ENCODE measurements at places on chromosomes 5 and 9.
A peak's percentile ranks its signal among the peaks of the same experiment; 100 is the strongest.

- no peak for DNase-seq
Observed at GRCh38 chr5:167918184-167918812, 373.1 kb upstream of the WWC1 start.

- no peak for DNase-seq
Observed at GRCh38 chr9:95981761-95982390, 106.4 kb downstream of the ERCC6L2 start.

DNA sequence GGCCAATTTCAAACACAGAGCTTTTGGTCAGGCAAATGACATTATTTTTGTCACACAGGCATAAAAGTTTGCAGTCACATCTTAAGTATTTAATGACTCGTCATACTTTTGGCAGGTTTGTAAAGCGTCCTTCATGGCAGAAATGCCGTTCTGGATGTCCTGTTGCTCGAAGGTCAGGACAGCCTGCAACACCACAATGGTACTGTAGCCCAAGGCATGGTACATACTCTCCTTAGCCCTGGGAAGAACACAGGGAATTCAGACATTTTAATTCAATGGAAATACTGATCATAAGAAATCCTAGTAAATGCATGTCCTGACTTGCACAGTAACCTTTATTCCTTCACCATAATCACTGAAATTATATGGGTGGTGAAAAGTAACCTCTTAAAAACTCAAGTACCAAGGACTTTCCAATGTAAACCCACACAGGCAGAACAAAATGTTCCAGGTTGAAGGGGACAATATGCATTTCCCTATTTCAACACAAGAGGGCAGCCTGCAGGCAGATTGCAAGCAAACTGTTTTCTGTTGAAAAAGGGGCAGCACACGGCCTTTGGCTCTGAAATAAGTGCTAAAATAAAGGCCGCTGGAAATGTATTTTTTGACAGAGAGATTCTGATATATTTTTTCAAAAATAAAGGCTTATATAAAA, 95.7 kb downstream of the TTC39B start:
- DNase-seq, result peak; percentile 35

DNA sequence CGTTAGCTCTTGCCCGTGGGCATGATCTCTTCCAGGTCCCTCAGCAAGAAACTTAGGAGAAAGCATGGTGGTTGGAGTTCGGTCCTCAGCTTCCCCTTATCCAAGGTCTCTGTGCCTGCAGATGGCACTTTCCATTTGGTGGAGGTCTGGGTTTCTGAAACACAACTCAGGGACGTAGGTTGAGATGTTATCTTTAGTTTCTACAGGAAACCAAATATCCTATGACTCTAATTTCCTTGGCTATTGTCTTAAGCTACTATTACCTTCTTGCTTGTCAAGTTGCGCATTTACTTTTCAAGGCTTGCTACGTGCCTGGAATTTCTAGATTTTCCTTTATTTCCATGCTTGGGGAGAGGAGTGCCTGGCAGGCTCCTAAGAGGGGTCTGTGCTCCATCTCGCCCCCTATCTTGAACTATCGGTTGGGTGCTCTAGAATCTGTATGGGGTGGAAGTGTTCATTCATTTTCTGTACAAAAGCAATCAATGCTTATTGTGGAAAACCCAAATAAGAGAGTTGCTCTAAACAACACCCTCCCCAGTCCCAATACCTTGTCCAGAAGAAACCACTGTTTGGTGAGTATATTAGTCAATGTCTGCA, 32.9 kb upstream of the KCNIP1 start:
- DNase-seq, result no peak

DNA sequence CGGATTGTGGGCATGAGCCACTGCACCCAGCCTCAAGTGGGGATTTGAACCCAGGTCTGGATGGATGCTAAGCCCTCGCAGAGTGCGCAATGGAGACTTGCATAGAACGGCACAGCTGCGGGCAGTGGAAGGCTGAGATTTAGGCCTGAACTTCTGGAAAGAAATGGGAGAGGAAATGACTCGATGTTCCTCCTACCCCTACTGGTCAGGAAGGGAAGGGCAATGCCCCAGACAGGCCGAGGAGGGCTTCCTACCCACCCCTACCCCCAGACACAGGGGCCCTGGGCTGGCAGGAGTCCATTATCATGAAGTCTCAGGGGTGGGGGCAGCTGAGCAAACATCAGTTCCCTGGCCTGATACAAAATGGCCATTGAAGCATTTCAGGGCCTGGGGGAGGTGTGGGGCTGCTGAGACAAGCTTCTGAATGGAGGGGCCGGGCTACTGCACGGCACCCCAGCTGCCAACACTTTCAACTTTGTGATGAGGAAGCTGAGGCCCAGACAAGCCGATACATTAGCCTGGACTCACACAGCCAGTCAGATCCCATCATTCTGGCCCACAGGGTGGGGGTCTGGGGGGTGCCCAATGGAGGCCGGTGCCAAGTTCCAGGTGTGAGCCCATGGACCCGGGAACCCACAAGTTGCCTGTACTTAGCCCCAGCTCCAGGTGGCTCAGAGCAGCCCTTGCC, 13.5 kb upstream of the WDR38 start:
- DNase-seq, result no peak

- no peak for DNase-seq
Observed at GRCh38 chr5:1763960-1764605, 35.6 kb downstream of the MRPL36 start.
